ENCODE measurements at places on chromosomes 13 and 19.

- DNase-seq, result no peak
Observed at GRCh38 chr13:73616861-73617260, 517.3 kb downstream of the KLF12 start.

DNA sequence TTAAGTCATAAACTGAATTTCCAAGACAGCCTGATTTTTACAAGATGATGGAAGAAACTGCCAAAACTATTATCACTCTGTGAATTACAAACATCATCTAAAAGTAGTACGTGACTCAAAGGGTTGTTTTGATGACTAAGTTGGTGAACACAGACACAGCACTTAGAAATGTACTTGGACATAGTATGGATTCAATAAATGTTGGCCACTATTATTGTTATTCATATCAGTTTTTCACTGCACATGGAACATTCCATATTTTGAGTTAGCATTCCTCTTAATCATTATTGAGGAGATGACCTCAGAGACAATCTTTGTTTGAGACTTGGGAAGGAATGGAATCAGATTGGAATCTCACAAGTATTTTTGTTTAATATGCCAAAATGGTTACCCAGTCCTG is 172.9 kb downstream of the OXGR1 start:
- no peak for DNase-seq

DNA sequence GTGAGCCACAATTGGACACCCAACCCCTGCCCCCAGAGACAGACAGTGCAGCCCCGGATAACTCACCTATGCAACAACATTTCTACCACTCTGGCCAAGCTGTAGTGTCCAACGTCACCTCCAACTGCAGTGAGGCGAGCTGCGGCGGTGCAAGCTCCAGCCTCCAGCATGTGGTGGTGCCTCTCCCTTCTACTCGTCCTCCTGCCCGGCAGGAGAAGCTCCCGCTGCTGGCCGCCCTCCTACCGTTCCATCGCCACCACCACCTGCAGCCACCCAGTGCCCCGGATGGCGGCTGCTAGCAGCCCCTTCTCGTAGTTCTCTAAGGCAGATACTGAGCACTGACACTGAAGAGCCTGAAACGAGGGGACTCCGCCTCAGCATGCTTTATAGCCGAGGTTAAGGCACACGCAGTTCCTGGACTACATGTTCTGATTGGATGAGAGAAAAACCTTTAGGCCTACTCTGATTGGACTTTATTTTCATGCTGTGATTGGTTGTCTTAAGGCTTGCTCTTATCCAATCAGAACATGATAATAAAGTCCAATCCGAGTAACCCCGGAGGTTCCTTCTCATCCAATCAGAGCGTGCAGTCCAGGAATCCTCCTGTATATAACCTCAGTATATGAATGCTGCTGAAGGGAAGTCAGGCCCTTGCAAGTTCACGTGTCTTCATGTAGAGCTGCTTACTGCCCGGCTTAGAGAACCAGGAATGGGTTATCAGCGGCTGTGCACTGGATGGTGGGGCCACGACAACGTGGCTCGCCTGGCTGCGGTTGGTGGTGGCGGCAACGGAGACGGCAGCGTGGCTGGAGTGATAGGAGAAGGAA is 63.5 kb downstream of the TUBA3C start:
- DNase-seq, result no peak

- DNase-seq, result no peak
Observed at GRCh38 chr13:33352526-33352925, 67.0 kb upstream of the STARD13 start.

DNA sequence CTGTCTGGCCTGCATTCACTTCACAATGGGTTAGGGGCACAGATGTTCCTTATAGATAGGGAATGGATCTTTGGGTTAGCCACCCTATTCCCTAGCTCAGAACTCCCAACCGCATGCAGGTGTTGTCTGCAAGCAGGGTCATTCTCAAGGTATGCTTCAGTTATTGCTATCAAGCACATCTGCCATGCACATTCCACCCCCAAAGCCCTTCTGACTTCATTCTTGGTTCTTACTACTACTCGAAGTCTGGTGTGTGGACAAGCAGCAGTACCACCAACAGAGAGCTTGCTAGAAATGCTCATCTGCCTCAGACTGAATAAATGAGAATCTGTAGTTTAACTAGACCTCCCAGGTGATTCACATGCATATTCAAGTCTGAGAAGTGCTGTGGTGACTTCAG is 31.3 kb downstream of the SERPINE3 start:
- no peak for DNase-seq

GRCh38 chr13:104431895-104432294 is 1365.7 kb upstream of the SLC10A2 start:
- no peak for DNase-seq

DNA sequence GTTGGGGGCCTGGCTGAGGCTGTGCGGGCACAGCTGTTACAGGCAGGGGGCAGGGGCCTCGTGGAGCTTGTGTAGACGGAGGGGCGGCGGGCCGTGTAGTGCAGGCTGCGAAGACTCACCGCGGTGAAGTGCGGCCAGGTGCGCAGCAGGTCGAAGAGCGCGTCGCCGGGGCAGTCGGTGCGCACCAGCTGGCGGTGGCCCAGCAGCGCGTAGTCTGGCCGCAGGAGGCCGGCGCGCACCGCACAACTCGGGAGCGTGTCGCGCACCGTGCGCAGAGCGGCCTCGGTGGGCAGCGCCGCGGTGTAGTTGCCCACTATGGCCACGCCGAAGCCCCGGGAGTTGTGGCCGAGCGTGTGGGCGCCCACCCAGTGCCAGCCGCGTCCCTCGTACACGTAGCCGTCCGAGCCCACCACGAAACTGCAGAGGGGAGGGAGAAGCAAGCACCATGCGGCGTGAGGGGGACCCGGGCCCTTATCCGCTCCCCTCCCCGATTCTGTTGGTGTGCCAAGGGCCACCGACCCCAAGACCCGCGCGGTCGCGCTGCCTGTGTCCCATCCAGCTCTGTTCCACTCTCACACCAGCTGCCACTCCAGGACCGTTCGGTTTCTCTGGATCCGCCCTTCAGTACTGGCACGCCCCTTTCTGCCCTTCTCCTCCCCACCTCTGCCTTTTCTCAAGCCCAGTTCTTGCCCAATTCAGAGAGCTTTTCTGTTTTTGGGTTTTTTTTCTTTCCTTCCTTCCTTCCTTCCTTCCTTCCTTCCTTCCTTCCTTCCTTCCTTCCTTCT is 5.4 kb upstream of the RASAL3 start:
- no peak for DNase-seq

- no peak for DNase-seq
Observed at GRCh38 chr19:50384685-50385535, 763 bp downstream of the POLD1 start.

DNA sequence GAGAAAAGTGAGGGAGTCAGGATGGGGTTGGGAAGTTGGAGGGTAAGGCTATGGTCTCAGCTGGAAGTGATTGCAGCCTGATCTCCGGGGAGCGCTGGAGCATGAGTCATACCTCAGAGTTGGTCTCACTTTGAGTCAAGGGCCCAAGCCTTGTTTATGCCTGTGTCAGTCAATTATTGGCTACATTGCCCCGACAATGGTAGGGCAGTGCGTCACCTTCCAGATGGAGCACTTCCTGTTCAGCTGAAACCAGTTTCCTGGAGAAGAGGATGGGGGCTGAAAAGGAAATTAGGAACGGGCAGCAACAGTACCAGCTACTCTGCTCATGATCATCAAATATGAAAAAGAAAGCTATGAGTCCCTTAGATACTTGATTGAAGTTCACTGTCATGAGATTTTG is 60.4 kb downstream of the ADGRE1 start:
- DNase-seq, result no peak

DNA sequence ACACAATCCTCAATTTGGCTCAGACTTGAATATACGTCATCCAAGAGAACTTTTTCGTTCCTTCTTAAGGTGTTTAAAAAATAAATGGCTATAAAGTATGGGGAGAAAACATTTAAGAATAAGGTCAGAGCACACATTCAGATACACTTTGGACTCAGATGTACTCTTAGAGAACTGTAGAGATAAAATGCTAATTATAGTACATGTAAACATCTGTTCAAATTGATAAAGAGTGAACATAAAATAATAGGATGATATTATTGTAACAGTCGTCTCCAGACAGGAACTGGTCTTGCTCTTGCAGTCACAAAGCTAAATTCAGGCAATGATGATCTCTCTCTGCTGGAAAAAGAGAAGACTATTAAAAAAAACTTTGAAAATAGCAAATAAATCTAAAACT is 91.4 kb downstream of the RBM26 start:
- DNase-seq, result no peak

DNA sequence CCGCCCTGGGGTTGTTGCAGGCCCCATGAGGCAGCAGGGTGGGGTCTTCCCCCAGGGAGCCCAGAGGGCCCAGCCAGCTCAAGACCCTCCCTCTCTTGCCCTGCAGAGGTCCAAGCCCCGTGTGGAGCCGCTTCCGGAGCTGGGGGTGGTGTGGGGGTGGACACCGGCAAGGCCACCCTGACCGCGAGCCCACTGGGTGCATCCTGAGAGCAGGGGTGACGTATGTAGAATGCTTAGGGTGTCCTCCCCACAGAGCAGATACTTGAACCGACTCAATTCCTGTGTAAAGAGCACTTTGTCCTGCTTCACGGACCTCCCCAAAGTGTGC is 14.8 kb downstream of the UBXN6 start:
- DNase-seq, result no peak

DNA sequence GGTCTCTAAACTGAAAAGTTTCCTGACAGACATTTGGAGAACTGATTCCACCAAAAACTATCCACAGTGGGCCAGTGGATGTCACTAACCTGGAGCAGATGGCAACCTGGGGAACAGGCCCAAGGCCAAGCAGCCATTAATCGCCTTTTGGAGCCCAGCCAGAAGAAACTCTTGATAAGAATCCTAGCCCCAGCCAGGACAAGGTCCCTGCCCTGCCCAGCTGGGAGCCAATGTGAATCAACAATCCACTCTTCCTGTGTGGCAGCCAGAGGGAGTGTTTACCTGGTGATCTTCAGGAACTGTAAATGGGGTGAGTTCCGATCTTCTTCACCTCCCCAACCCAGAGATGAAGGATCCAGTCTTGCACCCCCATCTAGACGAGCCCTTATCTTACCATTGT is 14.5 kb upstream of the IGSF23 start:
- DNase-seq, result no peak

DNA sequence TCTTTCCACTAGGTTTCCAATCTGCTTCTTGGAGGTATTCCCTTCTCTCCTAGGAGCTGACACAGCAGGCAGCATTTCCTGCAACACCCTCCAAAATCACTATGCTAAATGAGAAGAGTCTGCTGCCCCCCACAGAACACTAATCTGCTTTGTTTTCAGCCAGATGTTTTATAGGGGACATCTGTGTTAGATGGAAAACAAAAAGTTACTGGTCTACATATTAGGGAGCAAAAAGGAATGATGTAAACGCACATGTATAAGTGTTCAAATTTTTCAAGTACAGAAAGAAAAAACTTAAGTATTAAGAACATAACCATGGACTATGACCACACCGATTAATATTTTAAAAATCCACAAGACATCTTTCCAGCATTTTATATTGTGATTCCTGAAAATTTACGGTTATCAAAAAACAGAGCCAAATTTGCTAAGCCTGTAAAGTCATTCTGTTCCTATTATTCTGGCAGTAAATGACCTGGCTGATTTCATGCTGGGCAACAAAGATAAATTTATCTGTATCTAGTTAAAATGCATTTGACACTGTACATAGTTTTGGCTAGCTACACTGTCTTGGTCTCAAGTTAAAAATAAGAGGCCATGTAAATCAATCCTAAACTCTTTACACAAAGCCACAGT is 63.3 kb downstream of the DCLK1 start:
- DNase-seq, result no peak

DNA sequence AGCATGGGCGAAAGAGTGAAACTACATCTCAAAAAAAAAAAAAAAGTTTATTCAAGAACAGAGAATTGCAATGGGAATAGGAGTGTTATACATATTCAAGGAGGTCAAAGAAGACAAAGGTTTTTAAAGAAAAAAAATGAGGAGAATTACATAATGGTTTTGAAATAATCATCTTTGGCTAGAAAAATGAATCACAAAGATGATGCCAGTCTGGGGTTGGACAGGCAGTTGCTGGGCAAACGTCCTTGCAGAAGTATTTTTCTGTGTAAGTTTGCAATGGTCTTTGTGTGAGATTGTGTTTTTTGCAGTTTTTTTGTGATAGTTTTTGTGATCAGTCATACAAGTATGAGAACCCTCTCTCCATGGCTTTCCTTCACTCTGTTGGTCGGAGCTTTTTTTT is 23.7 kb downstream of the LYPD3 start:
- no peak for DNase-seq

- no peak for DNase-seq
Observed at GRCh38 chr19:16216744-16217670, 19.3 kb downstream of the AP1M1 start.

DNA sequence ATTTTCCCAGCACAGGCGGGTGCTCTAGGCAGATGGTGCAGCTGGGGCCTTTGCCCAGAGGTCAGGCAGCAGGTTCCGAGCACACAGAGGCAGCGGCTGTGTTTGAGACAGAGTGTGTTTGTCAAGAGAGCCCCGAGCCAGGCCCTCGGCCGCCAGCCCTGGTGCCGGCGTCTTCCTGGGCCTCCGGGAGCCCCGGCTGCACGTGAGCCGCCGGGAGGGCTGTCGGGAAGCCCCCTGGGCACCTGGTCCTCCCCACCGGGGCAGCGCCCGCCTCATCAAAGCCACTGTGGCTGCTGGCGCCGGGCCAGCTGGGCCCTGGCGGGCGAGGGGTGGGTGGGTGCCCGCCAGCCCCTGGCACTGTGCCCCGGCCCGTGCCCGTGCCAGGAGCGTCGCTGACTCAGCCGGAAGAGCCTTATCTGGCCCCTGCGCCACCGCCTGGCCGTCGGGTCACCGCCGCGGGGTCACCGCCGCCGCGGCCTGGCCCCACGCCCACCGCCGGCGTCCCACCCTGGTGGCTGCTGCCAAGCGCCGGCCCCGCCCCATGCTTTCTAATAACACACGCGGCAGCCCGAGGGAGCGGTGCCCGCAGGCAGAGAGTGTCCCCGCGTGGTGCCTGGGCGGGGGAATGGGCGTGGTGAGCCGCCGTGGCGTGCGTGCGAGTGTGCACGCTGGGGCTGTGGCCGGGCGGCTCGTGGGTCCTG is 14.9 kb downstream of the ARID3A start:
- no peak for DNase-seq

GRCh38 chr13:30047154-30047874 is 196.9 kb upstream of the UBL3 start:
- no peak for DNase-seq

DNA sequence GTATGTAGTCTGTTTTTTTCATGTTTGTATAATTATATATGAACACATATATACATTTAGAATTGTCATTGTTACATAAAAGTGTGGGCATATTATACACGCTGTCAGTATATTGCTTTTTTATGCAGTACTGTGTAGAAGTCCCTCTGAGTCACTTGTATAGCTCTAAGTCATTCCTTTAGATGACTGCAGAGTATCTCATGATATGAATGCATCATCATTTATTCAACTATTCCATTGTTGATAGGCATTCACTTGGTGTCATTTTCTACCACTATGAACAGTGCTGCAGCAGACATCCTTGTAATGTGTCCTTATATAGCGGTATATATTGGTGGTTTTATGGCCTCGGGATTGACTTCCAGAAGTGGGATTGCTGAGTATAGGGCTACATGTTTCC is 15.3 kb downstream of the RFXAP start:
- DNase-seq, result no peak

DNA sequence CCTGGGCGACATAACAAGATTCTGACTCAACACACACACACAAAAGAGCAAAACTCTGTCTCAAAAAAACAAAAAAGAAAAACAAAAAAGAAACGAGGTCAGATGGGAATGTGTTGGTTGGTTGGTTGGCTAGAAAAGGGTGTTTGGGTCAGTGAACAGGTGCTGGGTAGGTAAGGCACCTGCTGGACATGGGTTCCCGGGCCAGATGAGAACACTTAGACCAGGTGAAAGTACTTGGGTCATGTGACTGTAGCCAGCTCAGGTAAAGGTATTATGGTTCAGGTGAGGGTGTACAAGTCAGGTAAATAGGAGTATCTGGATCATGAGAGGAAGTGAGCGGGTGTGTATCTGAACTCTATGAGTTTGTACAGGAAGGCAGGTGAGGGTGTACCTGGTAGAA is 14.5 kb upstream of the ZNF414 start:
- DNase-seq, result no peak
